ENCODE measurements at places on chromosomes 4 and X.

DNA sequence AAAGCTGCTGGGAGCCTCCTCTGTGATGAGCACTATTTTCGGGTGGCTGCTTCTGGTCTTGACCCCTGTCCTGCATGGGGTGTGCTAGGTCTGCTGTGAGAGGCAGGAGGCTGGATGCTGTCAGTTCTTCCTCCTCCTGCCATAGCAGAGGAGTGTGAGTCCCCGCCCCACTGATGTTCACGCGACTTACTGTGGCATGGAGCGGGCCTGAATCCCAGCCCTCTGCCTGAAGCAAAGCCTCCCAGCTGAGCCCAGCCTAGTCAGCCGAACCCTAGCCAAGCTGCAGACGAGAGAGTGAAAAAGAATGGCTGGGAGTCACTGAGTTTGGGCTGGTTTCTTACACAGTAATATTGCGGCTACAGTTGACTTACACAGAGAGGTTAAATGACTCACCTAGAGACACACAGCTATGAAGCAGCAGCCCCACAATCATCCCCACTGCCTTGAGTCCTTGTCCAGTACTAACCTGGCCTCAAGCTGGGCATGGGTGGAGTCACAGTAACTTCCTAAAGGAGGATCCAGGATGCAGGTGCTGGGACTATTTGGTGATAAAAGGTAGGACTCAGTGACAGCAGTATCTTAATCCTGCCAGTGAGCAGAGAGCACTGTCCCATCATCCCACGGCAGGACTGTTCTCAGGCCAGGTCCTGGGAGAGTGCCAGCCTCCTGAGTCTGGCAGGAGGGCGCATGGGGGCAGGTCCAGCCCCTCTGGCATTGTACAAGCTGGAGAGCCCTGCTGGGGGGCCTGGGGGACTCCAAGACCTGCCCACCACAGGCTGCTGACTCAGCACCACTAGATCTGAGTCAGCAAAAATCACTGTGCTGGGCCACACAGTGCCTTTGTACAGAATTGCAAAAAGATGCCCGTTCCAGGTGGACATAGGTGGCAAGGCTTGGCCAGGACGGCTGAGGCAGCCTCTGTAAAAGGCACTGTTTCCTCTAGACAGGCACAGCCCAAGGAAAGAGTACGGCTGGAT lies 60.4 kb upstream of the CRMP1 start:
- peak; percentile 50 for DNase-seq

GRCh38 chr4:10584042-10584441 lies 100.5 kb downstream of the CLNK start:
- DNase-seq, result no peak

DNA sequence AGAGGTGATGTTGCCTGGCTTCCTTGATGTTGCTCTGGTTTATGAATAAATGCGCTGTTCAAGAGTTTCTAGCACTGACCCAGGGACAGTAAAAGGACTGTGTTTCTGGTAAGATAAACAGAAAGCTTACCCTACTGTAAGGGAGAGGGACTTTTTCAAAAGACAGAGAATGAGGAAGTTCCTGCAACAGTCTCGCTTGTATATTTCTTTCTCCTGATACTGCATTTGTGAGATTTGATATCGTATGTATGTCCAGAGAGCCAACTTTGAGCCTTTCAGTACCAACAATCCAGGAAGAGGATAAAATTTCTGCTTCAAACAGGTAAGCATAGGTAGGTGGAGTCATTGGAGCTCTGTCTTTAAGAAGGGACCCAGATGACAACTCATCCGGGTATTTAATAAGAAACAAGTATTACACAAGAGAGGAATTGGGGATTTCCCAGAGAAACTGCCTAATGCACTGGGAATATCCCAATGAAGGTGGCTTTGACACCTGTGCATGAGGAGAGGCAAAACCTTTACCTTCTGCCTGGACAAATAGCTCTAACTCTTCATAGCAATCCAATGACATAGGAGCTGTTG lies 773 bp downstream of the DAPP1 start:
- no peak for DNase-seq

- DNase-seq, result no peak
These were observed 60.0 kb upstream of the ARHGAP24 start for GRCh38 chr4:85414972-85415371.

- no peak for DNase-seq
These were observed 5.4 kb upstream of the SHOX start for GRCh38 chrX:625137-625691.

DNA sequence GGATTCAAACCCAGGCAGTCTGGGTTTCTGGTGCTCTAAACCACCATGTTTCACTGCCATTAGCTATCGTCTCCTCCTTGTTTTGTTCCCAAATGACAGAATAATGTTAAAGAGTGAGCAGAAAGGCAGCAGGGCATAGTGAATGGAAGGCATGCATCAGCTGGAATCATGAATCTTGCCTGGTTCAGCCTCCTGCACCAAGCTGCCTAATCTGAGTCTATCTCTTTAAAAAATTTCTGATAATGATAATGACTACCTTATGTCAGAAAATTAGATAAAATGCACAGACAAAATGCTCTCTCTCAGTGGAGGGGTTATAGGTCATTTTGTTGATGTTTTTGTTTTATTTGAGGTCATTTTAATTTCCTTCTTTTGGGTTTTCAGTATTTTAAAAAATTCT lies 187.4 kb downstream of the RASL11B start:
- DNase-seq, result no peak

- no peak for DNase-seq
These were observed 75.9 kb downstream of the AASDH start for GRCh38 chr4:56311299-56311975.

GRCh38 chr4:154406018-154406795 lies 85.4 kb downstream of the DCHS2 start:
- DNase-seq, result no peak

GRCh38 chr4:181599134-181599533 lies 644.1 kb upstream of the TENM3 start:
- no peak for DNase-seq

- no peak for DNase-seq
These were observed 2.6 kb downstream of the FLNA start for GRCh38 chrX:154371789-154372300.

- DNase-seq, result no peak
These were observed 56.1 kb downstream of the SLC9A6 start for GRCh38 chrX:136041254-136041812.

GRCh38 chrX:80014141-80014940 lies at the start of gene TBX22:
TBX22 (plus strand) TSS chrX:80014753; CDS start chrX:80022270, 7,517 bp downstream.
- DNase-seq, result no peak

DNA sequence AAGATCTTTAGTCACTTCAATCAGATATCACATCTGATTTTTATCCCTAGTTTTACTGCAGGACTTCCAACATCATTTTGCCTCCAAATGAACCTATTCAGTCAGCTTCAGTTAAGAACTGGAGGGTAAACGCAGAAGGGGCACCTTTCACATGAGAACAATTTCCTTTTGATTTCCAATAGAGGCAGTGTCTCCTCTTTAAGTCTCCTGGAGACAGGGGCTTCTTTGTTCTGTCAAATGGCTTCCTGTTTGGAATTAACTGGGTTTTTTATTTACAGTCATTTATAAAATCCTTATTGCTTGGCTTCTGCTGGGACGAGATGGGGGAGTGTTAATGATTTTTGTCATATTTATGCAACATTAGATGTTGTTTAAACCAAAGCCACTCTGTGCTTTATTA lies 164.0 kb downstream of the STK32B start:
- no peak for DNase-seq

GRCh38 chr4:79232540-79232939 lies 93.3 kb downstream of the NAA11 start:
- DNase-seq, result no peak

GRCh38 chr4:5184606-5185005 lies 133.3 kb downstream of the STK32B start:
- DNase-seq, result no peak

DNA sequence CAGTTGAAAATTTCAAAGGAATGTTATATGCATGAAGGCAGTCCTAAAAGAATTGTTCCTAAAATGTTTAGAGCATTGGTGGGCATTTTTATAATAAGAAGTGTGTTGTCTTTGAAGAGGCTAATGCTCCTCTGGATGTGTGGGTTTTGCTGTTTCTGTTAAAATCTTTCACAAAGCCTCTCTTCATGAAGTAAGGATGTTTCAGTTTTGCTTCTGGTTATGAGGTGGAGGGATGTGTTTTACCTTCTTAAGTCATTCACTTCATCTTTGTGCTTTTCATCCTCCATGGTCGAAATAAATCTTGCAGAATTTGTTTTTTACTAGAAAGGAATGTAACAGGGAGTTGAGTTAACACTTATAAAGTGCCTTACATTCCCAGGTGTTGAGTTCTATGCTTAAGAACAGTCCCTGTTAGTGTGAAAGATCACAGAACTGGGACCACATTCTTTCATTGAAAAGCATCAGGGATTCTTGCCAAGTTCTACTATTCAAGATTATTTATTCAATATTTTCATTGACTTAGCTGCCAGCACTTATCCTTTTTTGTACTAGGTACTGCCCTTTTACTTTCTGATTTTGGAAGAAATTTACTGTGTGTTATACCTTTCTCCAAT lies 21.1 kb downstream of the FHIP1A start:
- DNase-seq, result no peak

- DNase-seq, result no peak
These were observed 556.2 kb downstream of the TRAM1L1 start for GRCh38 chr4:116529129-116529528.

DNA sequence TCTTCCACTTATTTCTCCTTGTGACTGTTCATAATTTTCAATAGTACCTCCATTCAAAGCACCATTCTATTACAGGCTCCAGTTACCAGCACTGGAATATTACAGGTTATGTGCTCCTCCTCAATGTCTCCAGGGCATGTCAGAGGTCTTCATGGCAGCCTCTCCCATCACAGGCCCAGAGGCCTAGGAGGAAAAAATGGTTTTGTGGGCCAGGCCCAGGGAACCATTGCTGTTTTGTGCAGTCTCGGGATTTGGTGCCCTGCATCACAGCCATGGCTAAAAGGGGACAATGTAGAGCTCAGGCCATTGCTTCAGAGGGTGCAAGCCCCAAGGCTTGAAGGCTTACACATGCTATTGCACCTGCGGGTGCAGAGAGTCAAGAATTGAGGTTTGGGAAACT lies 7.2 kb upstream of the PNMA3 start:
- DNase-seq, result no peak

- no peak for DNase-seq
These were observed 29.1 kb downstream of the MAGED1 start for GRCh38 chrX:51922561-51922960.

DNA sequence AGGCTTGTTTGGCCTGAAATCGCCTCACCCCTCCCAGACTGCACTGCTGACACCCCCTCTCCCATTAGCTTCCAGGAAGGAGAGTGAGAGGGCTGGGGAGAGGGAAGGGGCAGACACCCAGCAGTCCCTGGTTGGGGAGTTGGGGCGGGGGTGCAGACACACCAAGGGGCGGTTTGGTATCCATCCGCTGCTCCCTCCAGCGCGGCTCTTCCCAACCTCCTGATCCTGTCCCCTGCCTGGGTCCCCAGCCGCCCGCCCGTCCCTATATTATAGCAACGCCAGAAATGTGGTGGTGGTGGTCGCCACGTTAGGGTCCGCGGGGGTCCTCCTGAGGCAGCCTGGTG lies 24.9 kb downstream of the GPRASP3 start:
- no peak for DNase-seq

GRCh38 chr4:155546451-155546850 lies 120.2 kb upstream of the GUCY1A1 start:
- no peak for DNase-seq

GRCh38 chr4:111187108-111187507 lies 564.2 kb upstream of the PITX2 start:
- DNase-seq, result no peak

- no peak for DNase-seq
These were observed 84.4 kb downstream of the PPARGC1A start for GRCh38 chr4:23805450-23805851.

DNA sequence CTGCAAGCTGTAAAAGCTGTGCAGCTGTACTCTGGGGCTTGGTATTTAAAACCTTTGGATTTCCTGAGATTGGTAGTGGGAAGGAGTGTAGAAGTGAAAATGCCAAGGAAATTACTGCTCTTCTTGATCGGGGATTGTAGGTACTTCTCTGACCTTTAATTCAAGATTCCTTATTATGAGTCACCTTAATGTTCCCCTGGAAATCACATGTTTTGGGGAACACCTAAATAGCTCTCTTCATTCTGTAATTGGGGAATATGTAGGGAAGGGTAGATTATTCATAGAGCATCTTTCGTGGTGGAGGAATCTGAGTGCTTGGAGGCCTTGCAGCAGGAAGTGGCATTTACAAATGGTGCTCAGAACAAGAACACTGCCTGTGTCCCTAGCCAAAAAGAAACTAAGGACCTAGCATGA lies 137.8 kb downstream of the UCHL1 start:
- no peak for DNase-seq

GRCh38 chrX:38898261-38898660 lies 97.0 kb downstream of the MID1IP1 start:
- no peak for DNase-seq

- DNase-seq, result no peak
These were observed 441.0 kb downstream of the RAPGEF2 start for GRCh38 chr4:159543831-159544230.

GRCh38 chr4:15738877-15739276 lies 36.0 kb downstream of the BST1 start:
- DNase-seq, result no peak

DNA sequence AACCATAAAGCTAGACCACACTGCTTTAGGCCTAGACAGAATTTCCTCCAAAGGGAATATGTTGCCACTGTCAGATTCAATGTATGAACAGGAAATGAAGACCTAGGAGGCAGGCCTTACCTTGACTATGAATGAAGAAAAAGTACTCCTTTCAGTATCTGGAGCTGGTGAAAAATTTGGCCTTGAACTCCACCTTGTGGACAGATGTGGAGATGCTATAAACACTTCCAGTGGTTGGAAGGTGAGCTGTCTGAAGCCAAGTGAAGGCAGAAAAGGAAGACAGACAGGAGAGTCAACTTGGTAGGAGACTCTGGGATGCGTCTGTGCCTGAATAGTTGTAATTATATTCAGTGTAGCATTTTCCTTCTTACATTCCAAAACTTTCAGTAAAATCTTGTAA lies 17.2 kb downstream of the SPIN3 start:
- DNase-seq, result no peak

GRCh38 chr4:18568600-18568999 lies 547.0 kb upstream of the LCORL start:
- DNase-seq, result no peak

GRCh38 chr4:77921701-77922100 lies 59.1 kb downstream of the MRPL1 start:
- DNase-seq, result no peak

GRCh38 chr4:165481053-165481835 lies 102.4 kb downstream of the CPE start:
- DNase-seq, result no peak

DNA sequence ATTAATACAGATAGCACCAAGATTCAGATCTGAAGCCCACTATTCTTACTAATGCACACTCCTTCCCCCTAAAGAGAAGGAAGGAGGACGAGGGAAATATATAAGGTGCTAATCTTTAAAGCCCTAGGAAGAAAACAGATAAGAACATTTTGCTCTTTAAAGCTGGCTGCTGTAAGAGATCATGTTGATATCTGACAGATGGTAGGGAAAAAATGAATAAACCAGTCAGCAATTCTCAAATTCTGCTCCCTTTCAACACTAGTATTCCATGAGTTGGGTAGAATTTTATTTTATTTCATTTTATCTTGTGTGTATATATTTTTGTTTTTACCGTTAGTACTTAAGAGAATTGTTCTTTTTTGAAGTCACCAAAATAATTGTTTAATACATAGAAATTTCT lies 19.2 kb downstream of the OTC start:
- no peak for DNase-seq

GRCh38 chr4:141028024-141028529 lies 105.2 kb downstream of the RNF150 start:
- DNase-seq, result no peak

GRCh38 chr4:87228262-87228860 lies 7.9 kb upstream of the KLHL8 start:
- no peak for DNase-seq

Data from sigmoid colon (tissue), 7 donors.